ENCODE measurements at places on chromosomes 4 and X. TPM values are rescaled to one million over a fixed set of nuclear protein-coding genes. Genes with fewer than 3 reads are reported as not detected.

GRCh38 chr4:168908851-168909273 is 101.2 kb downstream of the CBR4 start:
- H3K36me3 ChIP-seq = peaks cover 94% of the 10 kb centered on the region
- H3K27me3 ChIP-seq = no peaks in the 10 kb centered on the region
- DNase-seq = no peak
- no peak overlapping the region for H3K4me3 ChIP-seq
- peak overlapping the region; percentile 6 for H3K27ac ChIP-seq
- peaks cover 3% of the 10 kb centered on the region for H3K4me1 ChIP-seq

- no peaks in the 10 kb centered on the region for H3K36me3 ChIP-seq
- no peaks in the 10 kb centered on the region for H3K4me1 ChIP-seq
- no peak overlapping the region for H3K4me3 ChIP-seq
- DNase-seq = no peak
Observed at GRCh38 chrX:97849951-97850350, 966.2 kb downstream of the RPA4 start.

FMR1NB gene
- not detected for total RNA-seq

DNA sequence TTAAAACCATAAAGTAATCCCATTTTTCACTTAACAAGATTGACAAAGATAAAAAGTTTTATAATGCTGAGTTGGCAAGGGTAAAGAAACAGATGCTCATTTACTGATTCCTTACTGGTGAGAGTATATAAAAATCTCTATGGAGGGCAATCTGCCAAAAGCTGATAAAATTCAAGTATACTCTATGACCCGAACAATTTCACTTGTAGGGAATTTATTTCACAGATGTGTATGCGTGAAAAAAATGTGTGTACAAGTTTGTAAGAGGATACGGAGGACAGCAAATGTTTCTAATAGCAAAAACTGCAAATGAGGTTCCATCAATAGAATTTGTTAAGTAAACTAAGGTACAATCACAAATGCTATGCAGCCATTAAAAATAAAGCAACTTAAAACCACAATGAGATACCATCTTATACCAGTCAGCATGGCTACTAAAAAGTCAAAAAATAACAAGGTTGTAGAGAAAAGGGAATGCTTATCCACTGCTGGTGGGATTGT is 23.4 kb downstream of the DHX15 start:
- no peak overlapping the region for H3K4me3 ChIP-seq
- no peak overlapping the region for H3K27ac ChIP-seq
- H3K4me1 ChIP-seq = peaks cover 64% of the 10 kb centered on the region
